RPMI7951 (cell line): ENCODE measurements at places on chromosomes 6 and 20. TPM values are rescaled to one million over a fixed set of nuclear protein-coding genes. Genes with fewer than 3 reads are reported as not detected.
A peak's percentile ranks its signal among the peaks of the same experiment; 100 is the strongest.

- DNase-seq: peak; percentile 23
These were observed 90.7 kb upstream of the SASH1 start for GRCh38 chr6:148251891-148252290.

- no peak for DNase-seq
These were observed 313.0 kb upstream of the AGPAT4 start for GRCh38 chr6:161586887-161587286.

Gene C20orf96
- total RNA-seq: 1.4 and 2.4 TPM in 2 replicates

GRCh38 chr6:63783096-63783495 lies 147.5 kb downstream of the PHF3 start:
- DNase-seq: no peak

Gene EPPIN
- not detected in 2 replicates for total RNA-seq

GRCh38 chr6:116482780-116483179 lies 21.6 kb downstream of the CALHM6 start:
- DNase-seq: no peak
